M059J (cell line): ENCODE measurements at places on chromosomes 6 and 20. TPM values are rescaled to one million over a fixed set of nuclear protein-coding genes. Genes with fewer than 3 reads are reported as not detected.
A peak's percentile ranks its signal among the peaks of the same experiment; 100 is the strongest.

Gene MRAP2
- 0.05 and 0.12 TPM in 2 replicates for total RNA-seq

Gene CST1
- 2.6 and 5.0 TPM in 2 replicates for total RNA-seq

DNA sequence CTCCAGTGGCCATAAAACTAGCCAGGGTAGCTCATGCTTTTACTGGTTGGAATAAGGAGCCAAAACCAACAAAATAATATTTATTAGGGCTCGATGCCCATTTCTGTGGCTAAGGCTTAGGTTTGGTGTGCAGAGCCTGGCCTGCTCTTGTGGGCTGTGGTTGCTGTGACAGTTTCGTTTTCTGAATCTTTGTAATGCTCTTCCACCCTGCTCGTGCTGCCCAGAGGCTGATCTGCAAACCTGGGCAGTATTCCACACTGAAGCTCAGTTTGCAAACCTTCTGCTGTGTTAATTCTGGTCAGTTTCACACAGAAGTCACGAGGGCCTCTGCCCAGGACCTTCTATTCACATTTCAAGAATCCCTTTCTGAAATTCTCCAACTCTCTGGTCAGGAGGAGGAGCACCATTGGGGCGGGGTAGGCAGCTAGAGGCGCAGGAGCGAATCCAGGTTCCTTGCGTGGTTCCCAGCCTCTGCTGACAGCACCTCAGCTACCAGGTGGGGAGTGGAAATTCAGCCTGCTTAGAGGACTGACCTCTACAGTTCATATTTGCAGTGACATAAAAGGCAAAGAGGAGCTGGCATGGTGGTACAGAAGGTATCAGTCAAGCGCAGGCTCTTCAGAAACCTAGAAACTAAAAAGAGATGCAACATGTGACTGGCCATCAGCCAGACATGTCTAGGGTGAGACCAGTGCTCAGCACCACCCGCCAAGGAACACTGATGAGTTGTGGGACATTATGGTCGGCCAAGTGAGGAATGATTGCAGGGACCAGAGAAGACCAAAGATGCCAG is 14.3 kb upstream of the C20orf144 start:
- DNase-seq, result peak; percentile 93

- peak; percentile 96 for DNase-seq
Measured at GRCh38 chr6:31736021-31736767, at the start of gene CLIC1. Gene CLIC1, minus strand, starts transcription at chr6:31736530. Its CDS starts 230 bp downstream, at chr6:31736300.

DNA sequence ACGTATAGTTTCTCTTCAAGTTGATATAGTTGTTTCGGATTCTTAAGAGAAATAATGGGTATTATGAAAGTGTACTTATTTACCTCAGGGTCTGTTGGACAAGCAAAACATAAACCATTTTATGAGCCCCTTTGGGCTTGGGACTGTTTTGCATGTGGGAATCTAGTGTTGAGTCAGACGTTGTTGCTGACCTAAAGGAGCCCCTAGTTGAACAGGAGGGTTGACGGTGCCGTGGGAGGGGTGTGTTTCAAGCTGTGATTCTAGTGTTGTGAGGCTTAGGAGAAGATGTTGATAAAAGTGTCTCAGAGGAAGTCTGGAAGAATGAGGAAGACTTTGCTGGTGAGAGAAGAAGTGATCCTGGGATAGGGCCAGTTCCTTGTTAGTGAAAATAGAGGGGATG is 140.0 kb downstream of the ARID1B start:
- DNase-seq, result no peak

Gene MYBL2
- 51.2 and 69.4 TPM in 2 replicates for total RNA-seq

- no peak for DNase-seq
Measured at GRCh38 chr20:51492167-51493092, 50.1 kb downstream of the NFATC2 start.
